Activated T-helper 1 cell treated with anti-CD3 and anti-CD28 coated beads, Interleukin-2, amount 50 U/mL, for 16 hours (primary cell): ENCODE measurements at places on chromosomes 11 and 22.

DNA sequence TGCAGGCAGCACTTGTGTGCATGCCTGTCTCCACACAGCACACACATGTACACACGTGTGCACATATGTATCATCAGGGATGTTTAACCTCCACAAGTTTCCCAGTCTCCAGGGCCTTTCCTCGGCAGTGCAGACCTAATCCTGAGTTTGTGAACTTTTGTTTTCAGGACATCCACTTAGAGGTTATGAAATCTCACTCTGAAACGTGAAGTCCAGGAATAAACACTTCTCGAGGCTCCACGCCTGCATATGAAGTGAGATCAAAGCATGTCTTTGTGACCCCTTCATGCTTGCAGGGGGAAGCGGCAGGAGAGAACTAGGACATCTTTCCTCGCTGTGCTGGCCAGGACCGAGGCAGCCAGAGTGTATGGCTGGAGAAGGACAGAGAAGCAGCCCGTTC lies 3.1 kb downstream of the SHISAL1 start:
- no peak for DNase-seq

DNA sequence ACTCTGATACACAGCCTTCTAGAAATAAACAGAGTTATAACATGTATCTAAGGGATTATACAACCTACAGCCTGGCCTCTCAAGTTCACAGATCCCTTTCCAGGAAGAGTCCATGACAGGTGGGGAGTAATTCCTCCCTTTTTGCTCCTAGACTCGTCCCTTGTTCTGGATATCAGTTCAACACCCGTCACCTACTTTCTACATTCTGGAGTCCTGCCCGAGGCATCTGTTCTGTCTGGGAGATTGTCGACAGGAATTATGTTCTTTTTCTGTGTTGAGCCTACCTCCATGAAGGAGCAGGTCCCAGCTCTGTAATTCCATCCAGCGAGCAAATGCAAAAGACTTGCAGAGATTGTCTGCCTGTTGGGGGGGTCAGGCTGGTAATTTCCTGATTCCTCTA lies 224.6 kb upstream of the NTM start:
- no peak for DNase-seq

DNA sequence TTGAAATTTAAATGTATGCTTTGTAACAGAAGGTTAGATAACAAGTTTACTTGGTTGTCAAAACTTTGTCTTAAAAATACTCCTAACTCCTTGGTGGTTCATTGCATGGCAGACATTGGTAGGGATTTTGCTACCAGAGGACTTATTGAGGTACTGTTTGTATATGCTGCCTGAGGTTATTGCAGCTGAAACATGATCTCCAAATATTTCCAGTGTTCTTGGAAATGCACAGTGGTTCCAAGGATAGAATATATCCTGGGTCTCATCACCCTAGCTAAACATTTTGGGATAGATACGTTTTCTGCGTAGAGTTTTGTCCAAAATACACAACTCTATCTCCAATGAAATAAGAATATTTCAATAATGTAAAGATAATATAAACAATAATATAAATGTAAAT lies 109.2 kb downstream of the RAB38 start:
- no peak for DNase-seq

- DNase-seq, result no peak
Measured at GRCh38 chr11:28632338-28632737, 524.1 kb downstream of the METTL15 start.

DNA sequence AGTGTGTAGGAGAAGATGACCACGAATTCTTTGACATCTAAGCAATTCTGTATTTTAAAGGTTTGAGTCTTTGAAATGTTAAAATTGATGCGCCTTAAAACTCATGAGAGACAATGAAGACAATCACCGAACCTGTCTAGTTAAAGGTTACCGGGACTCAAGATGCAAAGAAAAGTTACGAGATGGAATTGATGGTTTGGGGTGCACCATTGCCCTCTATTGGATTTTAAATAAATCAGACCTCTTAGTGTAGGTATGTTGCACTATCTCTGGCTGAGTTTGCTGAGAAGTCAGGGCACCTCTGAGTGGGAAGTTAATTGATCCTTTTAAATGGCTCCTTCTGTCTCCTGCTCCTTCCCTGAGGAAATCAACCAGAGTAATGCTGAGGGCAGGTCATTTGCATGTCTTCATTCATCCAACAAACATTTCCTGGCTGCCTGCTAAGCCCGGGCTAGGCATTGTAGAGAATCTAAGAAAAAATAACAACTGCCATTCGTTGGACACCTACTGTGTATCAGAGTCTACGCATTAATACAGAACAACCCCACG lies 19.4 kb upstream of the TMA7B start:
- DNase-seq, result no peak

DNA sequence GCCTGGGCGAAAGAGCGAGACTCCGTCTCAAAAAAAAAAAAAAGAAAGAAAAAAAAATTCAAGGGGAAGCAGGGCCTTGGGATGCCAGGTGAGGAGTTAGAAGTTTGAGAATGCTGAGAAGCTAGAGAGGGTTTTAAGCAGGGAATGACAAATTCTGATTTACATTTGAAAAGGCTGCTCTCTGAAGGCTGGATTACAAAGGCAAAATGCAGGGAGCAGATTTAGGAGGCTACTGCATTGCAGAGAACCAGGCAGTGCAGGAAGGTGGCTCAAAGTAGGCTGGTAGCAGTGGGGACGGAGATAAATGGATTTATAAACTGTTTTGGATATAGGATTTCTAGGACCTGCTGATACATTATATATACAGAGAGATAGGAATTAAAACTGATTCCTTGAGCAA lies 66.6 kb downstream of the KCNC1 start:
- no peak for DNase-seq

GRCh38 chr22:30832407-30832987 lies 136.1 kb downstream of the MORC2 start:
- DNase-seq, result no peak

DNA sequence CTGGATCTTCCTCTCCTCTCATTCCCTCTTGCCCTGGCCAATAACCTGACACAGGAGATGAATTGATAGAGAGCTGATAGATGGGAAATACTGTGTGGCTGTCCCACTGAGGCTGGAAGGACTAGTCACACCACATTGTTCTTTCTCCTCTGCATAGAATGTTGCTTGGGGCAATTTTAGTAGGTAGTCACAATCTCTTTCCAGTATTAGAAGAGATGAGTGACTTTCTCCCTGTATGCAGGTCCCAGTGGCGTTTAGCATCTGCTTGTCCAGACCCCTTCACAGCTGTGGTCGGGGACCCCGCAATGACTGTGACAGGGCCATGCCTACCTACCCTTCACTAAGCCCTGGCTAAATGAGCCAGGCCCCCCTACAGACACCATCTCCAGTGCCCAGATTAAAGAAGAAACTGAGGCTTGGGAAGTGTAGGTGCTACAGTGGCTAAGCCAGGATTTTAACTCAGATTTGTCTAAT lies 24.0 kb upstream of the P2RY2 start:
- no peak for DNase-seq
